ENCODE measurements at places on chromosomes 2 and 18.

DNA sequence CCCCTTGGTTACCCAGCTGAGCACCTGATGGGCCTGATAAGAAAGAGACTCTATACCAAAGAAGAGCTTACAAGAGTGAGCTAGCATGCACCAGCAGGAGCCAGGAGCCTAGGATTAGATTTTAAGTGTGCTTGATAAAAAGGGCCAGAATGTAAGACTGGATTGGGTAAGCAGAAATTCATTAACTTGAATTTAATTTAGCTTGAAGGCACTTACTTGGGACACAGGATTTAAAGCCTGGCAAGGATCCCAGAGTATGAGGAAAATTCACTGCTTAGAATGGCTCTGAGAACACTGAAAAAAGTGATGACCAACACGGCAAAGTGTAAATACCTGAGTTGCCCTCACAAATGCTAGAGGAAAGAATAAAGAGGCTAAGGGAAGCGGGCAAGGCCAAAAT lies 91.3 kb upstream of the RBBP8 start:
- DNase-seq, result no peak

- DNase-seq, result peak; percentile 32
Measured at GRCh38 chr2:112156152-112156986, 18.2 kb downstream of the FBLN7 start.

- DNase-seq, result no peak
Measured at GRCh38 chr2:31383471-31384153, 30.9 kb downstream of the XDH start.

- no peak for DNase-seq
Measured at GRCh38 chr2:14385043-14385442, 247.5 kb upstream of the LRATD1 start.

GRCh38 chr2:145157036-145157675 lies 637.2 kb upstream of the ZEB2 start:
- DNase-seq, result no peak

GRCh38 chr2:172496160-172496608 lies 59.7 kb upstream of the PDK1 start:
- DNase-seq, result no peak

GRCh38 chr2:46503686-46504085 lies 24.3 kb downstream of the TMEM247 start:
- DNase-seq, result no peak

- no peak for DNase-seq
Measured at GRCh38 chr2:37906131-37906530, 19.0 kb upstream of the RMDN2 start.
